ENCODE measurements at places on chromosomes 5 and 9. TPM values are rescaled to one million over a fixed set of nuclear protein-coding genes. Genes with fewer than 3 reads are reported as not detected.

GRCh38 chr9:69495296-69495695, 170.3 kb downstream of the ENTREP1 start:
- DNase-seq: no peak

- no peak for DNase-seq
Measured at GRCh38 chr9:75063556-75064305, 24.2 kb downstream of the NMRK1 start.

DNA sequence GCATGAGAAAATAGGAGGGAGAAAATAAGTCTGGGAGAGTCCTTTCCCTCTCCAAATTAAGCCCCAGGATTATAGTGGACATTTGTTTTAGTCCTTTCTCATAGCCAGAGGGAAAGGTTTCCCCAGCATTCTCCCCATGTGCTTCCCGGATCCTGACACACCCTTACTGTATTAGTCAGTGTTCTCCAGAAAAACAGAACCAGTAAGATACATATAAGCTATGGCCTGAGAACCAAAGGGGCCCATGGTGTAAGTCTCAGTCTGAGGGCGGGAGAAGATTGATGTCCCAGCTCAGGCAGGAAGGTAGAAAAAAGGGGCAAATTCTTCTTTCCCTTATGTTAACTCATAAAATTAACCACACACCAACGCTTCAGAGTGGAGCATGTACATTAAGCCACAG, 25.6 kb upstream of the SPATA31D4 start:
- DNase-seq: no peak

GRCh38 chr5:96871027-96871399, 5.3 kb upstream of the ERAP2 start:
- DNase-seq: no peak

DNA sequence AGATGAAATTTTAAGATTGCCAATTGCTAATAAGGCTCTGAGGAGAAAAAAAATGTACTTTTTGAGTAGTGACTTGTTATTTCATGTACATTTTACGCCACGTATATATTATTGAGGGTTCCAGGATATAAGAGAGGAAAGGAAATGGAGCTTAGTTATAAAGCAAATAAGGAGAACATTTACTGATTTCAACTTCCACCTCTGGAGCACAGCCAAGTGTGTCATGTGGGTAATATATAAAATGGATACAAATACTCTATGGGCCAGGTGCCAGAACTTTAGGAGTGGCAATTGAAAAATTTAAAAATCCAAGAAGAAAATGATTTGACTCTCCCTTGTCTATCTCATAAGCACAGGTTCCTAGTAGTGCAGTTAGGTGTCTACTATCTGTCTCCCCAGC, 45.0 kb upstream of the VLDLR start:
- no peak for DNase-seq

DNA sequence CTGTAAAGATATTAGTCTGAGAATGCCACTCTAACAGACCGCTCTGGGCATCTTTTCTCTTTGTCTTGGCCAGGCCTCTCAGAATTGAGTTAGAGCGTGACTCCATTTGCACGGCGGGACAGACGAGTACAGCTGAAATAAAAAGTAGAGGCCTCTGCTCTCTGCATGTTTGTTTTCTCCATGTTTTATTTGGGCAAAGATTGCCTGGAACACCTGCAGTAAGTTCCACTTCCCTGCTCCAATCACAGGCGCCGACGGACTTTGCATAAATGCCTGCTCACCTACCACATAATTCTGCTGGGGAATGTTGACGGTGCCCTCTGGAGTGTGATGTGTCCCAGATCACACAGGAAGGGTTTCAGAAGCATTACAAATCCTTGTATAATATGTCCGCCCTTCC, 10.6 kb downstream of the SPOCK1 start:
- no peak for DNase-seq

DNA sequence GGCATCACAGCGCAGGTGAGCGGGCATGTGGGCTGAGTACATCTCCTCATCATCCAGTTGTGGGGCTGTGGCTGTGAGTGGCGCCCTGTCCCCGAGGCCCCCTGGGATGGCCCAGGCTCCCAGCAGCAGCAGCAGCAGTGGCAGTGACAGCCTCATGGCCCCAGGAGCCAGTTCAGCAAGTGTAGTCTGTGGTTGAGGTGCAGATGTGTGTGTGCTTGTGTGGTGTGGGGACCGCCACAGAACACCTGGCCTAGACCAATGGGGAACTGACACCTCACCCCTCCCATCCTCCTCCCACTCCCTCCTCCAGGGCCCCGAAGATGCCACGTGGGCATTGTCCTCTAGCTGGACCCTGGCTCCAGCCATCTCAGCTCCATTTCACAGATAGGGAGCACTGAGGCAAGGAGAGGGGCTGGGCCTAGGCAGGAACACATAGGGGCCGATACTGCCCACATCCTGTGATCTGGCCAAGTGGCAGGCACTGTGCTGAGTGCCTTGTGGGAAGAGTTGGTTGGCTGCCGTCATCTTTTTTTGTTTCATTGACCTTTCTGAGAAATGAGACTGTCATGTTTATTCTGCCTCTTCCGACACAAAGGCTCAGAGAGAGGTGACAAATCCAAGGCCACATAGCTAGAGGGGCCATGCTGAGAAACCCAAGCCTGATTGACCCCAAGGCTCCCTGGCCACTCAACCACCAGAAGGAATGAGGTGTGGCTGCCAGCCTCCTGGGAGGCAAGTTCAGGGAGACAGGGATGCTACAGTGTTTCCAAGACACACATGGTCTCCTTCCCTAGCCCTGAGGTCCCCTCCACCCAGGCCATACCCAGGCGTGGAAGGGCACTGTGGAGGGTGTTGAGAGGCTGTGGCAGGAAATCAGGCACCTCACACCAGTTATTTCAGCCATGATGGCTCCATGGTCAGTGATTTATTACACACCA, at the start of gene MZB1:
Gene MZB1, minus strand, starts transcription at position 213 of the 938 bp plus-strand sequence. Its CDS starts 57 bp downstream, at position 156.
- DNase-seq: peak; percentile 79

- DNase-seq: no peak
Measured at GRCh38 chr5:158911693-158912363, 187.9 kb downstream of the EBF1 start.

DNA sequence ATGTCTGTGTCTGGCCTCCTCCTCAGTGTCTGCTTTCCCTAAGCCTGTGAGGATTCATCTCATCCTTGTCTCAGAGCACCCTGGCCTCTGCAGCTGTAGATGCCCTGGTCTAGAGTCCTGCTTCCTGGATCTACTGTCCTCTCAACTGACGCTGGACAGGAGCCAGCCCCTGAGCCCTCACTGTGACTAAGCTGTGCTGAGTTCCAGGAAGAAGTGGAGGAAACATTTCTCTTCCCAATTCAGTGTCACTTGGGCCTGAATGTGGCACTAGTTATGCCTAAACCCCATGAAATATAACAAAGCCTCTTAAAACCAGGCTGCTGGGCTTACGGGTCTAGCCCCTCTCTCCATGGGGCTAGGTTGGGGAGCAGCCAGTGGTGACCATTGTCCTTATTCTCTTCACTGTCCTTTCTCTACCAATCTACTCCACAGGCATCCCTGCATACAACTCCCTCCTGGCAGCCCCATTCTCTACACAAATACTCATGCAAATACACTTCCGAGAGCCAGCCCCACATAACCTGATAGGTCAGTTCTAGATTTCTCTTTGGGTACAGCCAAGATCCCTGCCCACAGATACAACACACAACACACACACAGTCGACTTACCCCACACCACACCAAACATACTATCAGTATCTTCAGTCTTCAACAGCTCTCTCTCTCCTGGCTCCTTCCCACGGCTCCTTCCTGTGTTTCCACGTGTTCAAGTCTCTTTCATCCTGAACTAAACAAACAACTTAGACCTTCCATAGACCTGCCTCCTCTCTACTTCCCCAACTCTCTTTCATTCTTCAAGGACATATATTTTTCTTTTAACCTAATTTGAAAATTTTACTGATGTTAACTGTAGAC, 220.8 kb downstream of the SNX18 start:
- DNase-seq: no peak

- DNase-seq: no peak
Measured at GRCh38 chr5:92544596-92544995, 1036.4 kb downstream of the NR2F1-AS1 start.

- DNase-seq: no peak
Measured at GRCh38 chr5:160619381-160619780, 197.7 kb downstream of the PTTG1 start.

DNA sequence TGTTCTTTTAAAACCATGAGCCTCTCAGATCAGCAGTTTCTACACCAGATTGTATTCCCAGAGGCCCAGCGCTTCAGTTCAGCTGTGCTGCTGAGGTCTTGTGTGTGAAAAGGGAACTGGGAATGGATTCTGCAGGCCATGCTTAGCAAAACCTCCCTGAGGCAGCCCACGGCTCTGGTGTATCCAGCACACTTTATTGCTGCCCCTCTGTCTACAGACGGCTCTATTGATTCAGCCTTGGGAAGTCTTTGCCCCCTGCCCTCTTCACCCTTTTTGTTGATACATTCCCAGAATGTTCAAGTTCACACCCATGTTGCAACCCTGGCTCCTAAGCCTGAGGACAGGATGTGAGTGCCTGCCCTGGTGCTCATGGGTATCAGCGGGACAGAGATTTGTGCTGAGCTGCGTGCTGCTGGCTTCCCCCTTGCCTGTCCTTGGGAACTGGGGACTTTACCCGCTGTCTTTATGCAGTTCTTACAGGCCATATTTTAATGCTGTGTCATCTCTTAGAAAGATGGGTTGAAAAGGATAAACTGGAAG, 37.3 kb downstream of the ARHGAP26 start:
- DNase-seq: no peak

DNA sequence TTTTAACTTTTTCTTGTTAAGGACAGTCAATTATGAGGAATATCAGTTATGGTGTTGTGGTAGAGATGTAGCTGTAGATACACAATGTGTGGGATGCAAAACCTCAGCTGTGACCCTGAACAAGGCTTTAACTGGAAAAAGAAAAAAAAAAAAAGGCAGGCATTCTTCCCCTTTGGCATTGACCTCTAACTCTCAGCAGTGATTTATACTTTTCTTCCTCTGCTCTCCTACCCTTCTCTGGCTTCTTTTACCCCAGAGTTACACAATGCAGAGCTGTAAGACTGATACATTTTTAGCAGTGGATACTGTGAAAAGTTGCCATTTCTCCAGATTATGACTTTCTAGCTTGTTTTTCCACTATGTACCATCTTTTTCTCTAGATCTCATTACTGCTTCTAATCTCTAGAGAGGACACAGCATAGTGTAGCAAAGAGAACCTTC, 2.0 kb downstream of the CTNNAL1 start:
- DNase-seq: no peak

GRCh38 chr5:147454996-147455677, 54.7 kb downstream of the DPYSL3 start:
- no peak for DNase-seq

GRCh38 chr9:33687779-33688178, 107.6 kb upstream of the PRSS3 start:
- no peak for DNase-seq

GRCh38 chr5:115812372-115812771, 4.1 kb downstream of the CDO1 start:
- no peak for DNase-seq

GRCh38 chr5:181261320-181262049, 542 bp upstream of the TRIM52 start:
- DNase-seq: peak; percentile 84

DNA sequence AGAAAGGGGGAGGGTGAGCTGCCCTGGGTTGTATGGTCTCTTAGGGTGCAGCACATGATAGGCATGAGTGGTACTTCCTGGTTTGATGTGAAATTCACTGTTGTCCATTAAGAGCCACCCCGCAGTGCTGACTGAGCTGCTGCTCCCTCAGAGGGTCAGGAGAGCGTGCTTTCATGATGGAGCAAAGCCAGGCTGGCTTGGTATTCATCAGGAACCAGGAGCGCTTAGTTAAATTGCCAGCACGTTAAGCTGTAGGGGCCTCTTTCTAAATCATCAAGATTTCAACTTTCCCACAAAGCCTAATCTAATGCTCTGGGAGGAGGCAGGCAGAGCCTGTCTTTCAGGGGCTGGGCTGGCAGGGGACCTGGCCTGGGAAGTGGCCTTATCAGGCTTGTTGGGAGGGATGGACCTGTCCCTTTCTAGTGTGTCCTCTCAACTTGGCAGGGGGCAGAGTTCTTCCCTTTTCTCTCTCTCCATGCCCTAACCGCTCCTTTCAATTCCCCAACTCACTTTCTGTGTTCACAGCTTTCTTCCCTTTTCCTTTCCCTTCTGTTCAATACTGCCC, 7.9 kb downstream of the CYSTM1 start:
- DNase-seq: no peak

GRCh38 chr5:2143646-2144353, 261.1 kb upstream of the IRX4 start:
- DNase-seq: no peak

DNA sequence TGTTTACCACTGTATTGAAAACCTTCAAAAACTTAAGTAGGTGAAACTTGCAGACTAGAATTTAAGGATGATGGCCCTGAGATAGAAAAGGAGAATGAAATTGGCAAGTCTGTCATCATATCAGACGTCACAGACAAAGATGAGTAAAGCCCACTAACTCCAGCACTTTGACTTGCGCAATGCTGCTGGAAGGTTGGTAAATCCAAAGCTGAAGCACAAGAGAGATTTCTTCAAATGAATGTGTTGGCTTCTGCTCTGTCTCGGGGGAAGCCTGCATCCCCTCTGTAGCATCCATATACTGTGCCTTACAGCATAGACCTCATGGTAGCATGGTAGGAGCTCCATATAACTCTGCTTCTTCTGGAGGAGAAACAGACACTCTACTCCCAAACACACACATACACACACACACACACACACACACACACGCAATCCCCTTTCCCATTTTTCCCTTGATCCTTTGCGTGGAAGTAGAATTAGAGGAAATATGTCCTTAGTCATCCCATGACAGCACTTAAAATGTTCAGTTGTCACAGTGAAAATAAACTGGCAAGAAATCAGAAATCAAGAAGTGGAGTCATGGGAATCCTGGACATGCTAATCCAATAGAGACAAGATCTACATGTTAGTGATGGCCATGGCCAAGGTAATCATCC, 241.5 kb downstream of the NR3C1 start:
- no peak for DNase-seq

- DNase-seq: no peak
Measured at GRCh38 chr5:10372726-10373709, 19.5 kb downstream of the MARCHF6 start.

GRCh38 chr5:72057816-72058215, 49.5 kb upstream of the MAP1B start:
- no peak for DNase-seq

- DNase-seq: no peak
Measured at GRCh38 chr5:107885601-107886000, 214.9 kb upstream of the EFNA5 start.

GRCh38 chr5:38448568-38449350, 107.7 kb downstream of the LIFR start:
- DNase-seq: no peak

GRCh38 chr9:16421532-16421931, 448.9 kb downstream of the BNC2 start:
- no peak for DNase-seq

DNA sequence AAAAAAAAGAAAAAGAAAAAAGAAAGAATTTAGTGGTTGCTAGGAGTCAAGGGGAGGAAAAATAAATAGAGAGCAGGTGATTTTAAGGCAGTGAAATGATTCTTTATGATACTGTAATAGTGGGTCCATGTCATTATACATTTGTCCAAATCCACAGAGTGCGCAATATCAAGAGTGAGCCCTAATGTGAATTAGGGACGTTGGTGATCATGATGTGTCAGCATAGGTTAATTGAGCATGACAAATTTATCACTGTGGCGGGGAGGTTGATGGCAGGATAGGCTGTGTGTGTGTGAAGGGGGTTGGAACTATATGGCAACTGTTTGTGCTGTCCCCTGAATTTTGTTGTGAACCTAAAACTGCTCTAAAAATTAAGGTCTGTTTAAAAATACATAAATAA, 357.8 kb downstream of the ICE1 start:
- DNase-seq: no peak

The PITX1 gene
- total RNA-seq: not detected

The SLIT3 gene
- total RNA-seq: not detected

The LHFPL2 gene
- 2.7 TPM for total RNA-seq

The QRFP gene
- total RNA-seq: not detected

The ELOVL7 gene
- not detected for total RNA-seq

The HINT2 gene
- 22.9 TPM for total RNA-seq
